ENCODE measurements at places on chromosomes 11 and 22.

DNA sequence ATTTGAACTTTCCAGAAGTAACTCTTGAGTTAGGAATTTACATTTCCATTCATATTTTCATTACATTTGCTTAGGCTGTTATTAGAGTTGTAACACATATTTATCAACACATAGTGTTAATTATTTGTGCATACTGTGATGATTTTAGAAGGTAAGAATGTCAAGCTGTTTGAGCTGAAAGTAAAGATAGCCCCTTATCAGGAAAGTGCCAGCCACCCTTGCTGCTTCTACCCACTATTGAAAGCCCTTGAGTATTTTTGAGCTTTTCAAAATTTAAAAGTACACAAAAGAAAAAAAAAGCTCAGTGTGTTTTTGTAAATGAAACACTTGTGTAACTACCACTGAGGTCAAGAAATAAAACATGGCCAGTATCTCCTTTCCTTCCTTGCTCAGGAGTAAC lies 8.0 kb downstream of the APLP2 start:
- no peak for DNase-seq

GRCh38 chr11:102313238-102313940 lies 3.9 kb upstream of the BIRC3 start:
- DNase-seq: no peak

DNA sequence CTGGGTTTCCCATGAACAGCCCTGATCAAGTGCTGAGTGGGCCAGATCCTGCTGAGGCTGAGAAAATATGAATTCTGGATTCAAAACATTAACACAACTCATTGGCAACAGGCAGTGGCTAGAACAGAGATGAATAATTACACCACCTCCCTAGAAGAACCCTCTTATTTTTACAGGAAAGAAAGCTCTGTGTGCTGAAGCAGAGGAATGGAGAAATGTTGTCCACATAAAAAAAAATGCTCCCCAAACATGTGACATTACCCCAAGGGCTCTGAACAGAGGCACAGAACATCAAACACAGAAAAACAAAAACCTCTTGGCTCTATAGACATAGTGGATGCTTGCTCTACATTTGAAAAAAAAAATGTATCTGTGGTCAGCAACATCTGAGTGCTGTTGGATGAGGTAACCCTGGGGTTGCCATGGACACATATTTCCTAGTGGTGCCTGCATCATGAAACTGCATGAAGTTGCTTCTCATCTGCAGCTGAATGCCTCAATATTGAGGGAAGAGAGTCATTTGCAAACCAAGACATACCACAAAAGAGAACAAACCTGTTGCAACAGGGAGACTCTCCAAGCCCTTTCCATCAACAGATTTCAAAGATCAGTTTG lies 98.8 kb downstream of the SNX19 start:
- peak; percentile 61 for DNase-seq

- DNase-seq: no peak
Observed at GRCh38 chr11:133809569-133810491, 35.5 kb downstream of the SPATA19 start.

- peak; percentile 4 for DNase-seq
Observed at GRCh38 chr11:624705-625635, at the start of gene CDHR5. Gene CDHR5, minus strand, starts transcription at chr11:624955. Its CDS starts 53 bp downstream, at chr11:624902.

DNA sequence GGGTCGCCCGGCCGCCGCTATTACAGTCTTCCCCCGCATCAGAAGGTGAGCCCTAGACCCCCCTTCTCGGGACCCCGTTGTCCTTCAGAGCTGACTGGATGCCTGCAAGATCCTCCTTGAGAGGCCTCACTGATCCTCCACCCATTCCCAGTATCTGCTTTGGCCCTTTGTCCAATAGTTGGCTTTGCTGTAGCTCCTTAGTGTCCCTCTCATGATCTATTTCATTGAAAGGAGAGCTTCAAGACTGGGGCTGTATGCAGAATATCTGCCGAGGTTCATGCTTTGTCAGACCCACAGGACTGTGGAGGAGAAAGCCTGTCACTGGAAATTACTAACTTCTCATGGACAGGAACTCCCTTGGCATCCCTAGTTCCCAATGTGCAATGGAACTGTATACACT lies 499 bp downstream of the DLAT start:
- no peak for DNase-seq
